Stimulated activated CD4-positive, alpha-beta T cell treated with anti-CD3 and anti-CD28 coated beads, TNF-alpha, amount 100 ng/mL, for 4 hours (primary cell): ENCODE measurements at places on chromosomes 4 and X.

- no peak for DNase-seq
Measured at GRCh38 chr4:21948347-21949072, at the start of gene KCNIP4. KCNIP4 (minus strand) TSS chr4:21948772.

GRCh38 chr4:171484681-171485080 is 328.5 kb upstream of the GALNTL6 start:
- no peak for DNase-seq

- DNase-seq = no peak
Measured at GRCh38 chr4:75048208-75048879, 115.4 kb downstream of the PARM1 start.

GRCh38 chr4:78005086-78005485 is 52.0 kb upstream of the FRAS1 start:
- no peak for DNase-seq

- DNase-seq = no peak
Measured at GRCh38 chr4:17152941-17153540, 254.6 kb upstream of the LDB2 start.

DNA sequence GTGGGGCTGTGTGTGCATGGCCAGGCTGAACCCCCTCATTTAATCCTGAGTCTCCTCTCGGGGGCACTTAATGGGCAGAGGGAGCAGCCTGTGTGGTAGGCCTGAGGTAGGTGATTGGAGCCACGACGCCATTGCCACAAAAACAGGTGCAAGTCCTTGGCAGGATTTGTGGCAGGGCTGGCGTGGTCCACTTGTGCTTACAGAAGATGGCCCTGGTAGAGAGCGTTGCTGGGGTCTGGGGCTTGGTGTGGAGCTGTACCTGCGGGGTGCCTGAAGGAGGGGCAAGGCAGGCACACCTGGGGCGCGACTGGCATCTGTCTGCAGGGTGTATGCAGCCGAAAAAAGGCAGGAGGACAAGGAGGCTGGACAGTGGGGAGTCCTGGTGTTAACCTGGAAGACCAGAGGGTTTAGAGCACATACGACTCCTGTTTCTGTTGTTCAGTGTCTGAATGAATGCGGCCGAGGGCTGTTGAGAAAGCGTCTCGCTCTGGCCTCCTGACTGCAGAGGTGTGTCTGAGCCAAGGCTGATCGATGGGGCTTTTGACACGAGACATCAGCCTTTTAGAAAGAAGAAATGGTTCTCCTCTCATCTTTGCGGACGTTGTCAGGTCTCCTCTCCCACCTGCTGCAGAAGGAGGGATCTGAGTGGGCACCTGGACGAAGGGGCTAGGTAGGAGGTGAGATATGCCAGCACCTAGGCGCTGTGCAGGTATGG is 52.0 kb downstream of the TBC1D14 start:
- no peak for DNase-seq

GRCh38 chrX:29066516-29066915 is 479.3 kb downstream of the IL1RAPL1 start:
- DNase-seq = no peak
